Panc1 (cell line): ENCODE measurements at places on chromosomes 12 and 14.

- no peak for DNase-seq
These were observed 37.5 kb downstream of the CCDC88C start for GRCh38 chr14:91380123-91380522.

- no peak for DNase-seq
These were observed 2.8 kb downstream of the MED21 start for GRCh38 chr12:27025116-27025515.

GRCh38 chr12:121089031-121089812 is 43.5 kb upstream of the P2RX7 start:
- no peak for DNase-seq

GRCh38 chr12:47949441-47950341 is 13.7 kb upstream of the TMEM106C start:
- DNase-seq = peak; percentile 50

DNA sequence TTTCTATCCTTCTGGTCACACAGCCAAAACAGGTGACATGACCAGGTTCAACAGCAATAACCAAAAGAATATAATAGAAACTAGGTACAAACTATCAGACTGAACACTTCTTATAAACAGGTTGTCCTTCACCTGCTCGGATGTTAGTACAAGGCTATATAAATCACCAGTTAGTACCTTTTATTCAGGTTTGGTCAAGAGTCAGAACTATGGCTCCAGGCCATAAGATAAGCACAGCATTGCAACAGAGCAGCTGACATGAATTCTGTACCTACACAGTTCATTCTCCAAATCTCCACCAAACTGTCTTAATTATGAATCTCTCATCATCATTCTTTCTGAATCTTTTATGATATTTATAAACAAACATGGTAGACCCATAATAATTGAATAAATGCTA is 123.9 kb downstream of the DIO2 start:
- no peak for DNase-seq

DNA sequence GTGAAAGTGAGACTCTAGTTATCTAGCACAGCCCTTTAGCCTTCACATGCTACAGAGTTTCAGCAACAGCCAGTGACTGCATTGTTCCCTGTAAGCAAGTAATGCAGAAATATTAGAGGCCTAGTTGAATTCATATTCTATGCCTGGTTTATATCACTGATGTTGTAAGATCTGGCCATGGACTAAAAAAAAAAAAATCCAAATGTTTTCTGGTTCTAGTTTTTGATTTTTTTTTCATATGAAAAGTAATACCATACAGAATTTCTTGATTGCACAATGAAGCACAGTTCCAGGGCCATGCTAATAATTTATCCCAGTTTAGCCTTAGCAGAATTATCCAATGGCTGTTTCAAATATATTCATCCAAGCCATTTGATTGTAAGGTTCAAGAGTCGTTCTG is 341.5 kb upstream of the DDHD1 start:
- DNase-seq = no peak

DNA sequence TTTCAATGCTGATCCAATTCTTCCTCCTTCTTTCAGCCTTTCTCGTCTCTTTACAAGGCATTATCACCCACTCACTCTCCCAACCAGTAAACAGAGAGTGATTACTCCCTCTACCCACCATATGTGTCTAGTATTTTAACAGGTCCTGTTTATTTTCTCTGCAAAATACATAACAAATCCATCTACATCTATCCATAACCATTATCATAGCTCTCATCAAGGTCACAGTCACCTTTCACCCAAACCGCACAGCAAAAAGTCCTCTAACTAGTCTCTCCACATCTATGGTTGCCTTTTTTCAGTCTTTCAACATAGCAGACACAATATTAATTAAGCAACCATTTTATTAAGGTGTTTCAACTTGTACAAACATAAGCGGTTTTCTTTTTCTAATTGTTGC is 21.9 kb upstream of the RERG start:
- no peak for DNase-seq

GRCh38 chr12:52217223-52217622 is 15.8 kb upstream of the KRT7 start:
- DNase-seq = no peak

- DNase-seq = no peak
These were observed 4.9 kb downstream of the PLEKHG3 start for GRCh38 chr14:64709126-64709525.

- DNase-seq = no peak
These were observed 16.8 kb downstream of the MSI1 start for GRCh38 chr12:120352117-120352516.

DNA sequence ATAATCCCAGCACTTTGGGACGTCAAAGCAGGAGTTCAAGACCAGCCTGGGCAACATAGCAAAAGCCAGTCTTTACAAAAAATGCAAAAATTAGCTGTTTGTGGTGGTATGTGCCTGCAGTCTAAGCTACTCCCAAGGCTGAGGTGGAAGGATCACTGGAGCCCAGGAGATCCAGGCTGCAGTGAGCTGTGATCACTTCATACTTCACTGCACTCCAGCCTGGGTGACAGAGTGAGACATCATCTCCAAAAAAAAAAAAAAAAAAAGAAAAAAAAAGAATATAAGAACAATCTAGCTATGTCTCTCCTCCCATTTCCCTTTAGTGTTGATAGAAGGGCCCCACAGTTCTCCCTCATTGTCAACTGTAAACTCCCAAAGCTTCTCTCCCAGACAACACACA is 3.5 kb upstream of the BCAT1 start:
- DNase-seq = no peak

DNA sequence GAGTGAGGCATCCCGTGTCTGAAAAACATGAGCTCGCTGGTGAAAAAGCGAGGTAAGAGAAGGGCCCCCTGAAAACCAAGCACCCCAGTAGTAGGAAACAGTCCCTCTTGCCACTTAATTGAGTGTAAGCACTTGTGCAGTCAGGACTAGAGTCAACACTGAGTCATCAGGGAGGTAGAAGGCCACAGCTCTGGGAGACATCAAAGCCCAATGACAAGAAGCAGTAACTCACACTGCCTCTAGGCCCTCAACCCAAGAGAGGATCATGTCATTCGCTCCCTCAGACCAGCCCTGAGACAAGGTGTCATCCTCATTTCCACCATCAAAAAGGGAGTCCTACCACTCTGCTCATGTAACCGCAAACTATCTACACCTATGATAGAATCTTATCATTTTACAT is 17.8 kb downstream of the POMT2 start:
- no peak for DNase-seq

GRCh38 chr14:82905762-82906161 is 1372.1 kb upstream of the SEL1L start:
- no peak for DNase-seq

- no peak for DNase-seq
These were observed 447.0 kb downstream of the DIO2 start for GRCh38 chr14:79764323-79764722.

DNA sequence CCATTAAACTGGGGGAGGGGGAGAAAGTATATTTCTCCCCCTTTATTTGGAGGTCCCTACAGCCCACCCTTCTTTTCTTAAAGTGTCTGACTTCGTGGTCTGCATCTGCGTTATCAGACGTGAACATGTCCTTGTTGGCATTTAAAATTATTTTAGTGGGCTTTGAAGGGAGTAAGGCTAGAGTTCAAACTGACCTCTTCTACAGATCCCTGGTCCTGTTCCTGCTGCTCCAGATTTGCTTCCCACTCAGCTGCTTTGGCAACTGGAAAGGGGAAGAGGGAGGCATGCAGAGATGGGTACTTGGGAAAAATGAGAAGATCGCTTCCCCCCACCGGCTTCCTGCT is 611 bp upstream of the SIX6 start:
- DNase-seq = no peak
